CD14-positive monocyte (primary cell): ENCODE measurements at places on chromosomes 7 and 10.

GRCh38 chr10:88742448-88742847 is 17.4 kb upstream of the LIPN start:
- no peak for DNase-seq

- DNase-seq = no peak
These were observed 110.5 kb downstream of the PAXIP1 start for GRCh38 chr7:154892459-154892858.

DNA sequence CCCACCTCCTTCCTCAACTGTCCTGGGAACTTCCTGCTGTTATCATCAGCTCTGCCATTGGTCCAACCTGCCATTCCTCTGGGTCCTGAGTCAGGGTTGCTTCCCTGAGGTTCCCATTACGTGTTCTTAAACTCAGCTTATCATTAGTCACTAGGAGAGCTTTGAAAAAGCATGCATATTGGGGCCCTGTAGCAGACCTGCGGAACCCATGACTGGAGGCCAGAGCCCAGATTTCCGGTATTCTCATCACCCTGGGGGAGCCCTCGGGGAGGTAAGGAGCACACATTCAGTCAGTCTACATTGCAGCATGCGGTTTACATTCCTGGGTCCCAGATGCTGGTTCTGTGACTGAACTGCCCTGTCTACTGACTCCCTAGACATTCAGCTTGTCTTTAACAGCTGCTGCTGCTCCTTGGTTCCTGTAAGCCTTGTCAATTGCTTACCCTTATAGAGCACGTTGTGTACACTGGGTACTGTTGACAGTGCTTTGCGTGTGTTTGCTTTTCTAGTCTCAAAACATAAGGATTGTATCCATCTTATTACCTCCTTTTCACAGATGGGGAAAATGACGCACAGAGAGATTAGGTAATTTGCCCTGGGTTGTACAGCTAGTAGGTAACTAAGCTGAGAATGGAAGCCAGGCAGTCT is 12.8 kb downstream of the CDHR3 start:
- no peak for DNase-seq

DNA sequence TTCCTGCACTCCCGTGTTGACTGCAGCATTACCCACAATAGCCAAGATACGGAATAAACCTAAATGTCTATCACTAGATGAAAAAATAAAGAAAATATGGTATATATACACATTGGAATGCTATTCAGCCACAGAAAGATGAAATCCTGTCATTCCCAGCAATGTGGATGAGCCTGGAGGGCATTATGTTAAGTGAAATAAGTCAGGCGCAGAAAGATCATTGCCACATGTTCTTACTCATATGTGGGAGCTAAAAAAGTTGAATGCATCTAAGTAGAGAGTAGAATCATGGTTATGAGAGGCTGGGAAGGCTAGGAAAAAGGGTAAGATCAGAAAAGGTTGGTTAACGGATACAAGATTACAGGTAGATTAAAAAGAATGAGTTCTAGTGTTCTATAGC is 219.1 kb upstream of the MKI67 start:
- no peak for DNase-seq

DNA sequence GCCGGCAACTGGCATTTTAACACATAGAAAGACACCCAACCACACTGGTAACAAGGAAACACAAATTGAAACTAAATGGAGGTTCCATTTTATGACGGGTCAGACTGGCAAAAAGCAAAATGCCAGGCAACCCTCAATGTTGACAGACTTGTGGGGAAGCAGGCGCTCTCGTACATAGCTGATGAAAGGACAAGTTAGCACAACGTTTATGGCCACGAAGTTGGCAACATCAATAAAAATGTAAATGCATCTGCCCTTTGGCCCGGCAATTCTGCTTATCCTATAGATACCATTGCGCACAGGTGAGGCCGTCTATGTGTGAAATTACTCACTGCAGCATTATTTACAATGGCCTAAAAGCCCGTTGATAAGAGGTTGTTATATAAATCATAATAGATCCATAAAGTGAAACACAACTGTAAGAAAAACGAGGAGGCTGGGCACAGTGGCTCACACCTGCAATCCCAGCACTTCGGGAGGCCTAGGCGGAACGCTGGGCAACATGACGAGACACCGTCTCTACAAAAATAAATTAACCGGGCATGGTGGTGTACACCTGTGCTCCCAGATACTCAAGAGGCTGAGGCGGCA is 39.8 kb downstream of the FOXL3 start:
- DNase-seq = no peak

GRCh38 chr7:150797661-150798060 is 2.5 kb downstream of the TMEM176B start:
- no peak for DNase-seq

- DNase-seq = peak; percentile 16
These were observed 23.2 kb downstream of the TPK1 start for GRCh38 chr7:144812379-144813283.

DNA sequence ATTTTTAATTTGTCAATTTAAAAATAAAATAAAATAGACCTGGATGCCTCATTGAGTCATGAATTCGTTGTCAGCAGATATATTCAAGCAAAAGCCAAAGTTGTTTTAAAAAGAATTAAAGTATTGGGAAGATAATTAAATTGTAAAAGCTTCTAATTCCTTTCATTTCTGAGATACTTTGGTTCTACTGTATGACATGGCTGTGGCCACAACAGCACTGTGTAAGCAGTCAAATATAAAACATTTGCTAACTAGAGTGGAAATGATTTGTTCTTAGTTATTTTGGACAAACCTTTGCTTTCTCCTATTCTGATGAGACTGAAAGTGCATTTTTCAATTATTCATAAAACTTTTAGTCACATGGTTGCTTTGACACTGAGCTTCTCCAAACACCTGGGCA is 143.6 kb upstream of the FAM13C start:
- DNase-seq = no peak

- no peak for DNase-seq
These were observed 58.7 kb downstream of the UNCX start for GRCh38 chr7:1291357-1291689.

GRCh38 chr10:109881769-109882057 is 41.6 kb downstream of the XPNPEP1 start:
- DNase-seq = no peak

DNA sequence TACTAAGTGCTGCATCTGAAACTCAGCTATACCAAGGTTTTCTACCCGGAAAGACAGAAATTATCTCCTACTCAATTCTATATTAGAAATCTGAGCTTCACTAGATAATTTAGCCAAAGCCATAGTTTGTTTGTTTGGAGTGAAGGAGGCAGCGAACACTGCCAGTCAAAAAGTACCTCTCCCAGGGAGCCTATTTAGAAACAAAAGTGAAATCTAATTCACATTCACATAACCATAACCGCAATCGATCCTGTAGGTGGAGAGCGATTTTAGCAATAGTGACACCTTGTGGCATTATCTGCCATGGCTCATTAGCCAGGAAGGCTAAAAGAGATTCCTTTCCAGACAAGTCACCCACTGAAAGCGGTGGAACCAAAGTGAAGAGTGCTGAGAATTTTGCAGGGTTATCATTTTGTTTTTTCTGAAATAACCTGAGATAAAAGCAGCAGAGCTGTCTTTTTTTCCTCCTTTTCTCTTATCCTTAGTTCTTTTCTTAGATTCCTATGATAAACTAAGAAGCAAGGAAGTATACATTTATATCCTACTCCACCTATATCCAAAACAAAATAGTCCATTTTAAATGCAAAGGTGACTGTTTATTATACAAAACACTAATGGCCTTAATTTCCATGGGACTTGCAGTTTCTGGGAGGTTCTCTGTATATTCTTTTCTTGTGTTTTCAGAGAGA is 83.7 kb upstream of the BET1 start:
- DNase-seq = peak; percentile 5
